ENCODE measurements at places on chromosomes 3 and 15.

DNA sequence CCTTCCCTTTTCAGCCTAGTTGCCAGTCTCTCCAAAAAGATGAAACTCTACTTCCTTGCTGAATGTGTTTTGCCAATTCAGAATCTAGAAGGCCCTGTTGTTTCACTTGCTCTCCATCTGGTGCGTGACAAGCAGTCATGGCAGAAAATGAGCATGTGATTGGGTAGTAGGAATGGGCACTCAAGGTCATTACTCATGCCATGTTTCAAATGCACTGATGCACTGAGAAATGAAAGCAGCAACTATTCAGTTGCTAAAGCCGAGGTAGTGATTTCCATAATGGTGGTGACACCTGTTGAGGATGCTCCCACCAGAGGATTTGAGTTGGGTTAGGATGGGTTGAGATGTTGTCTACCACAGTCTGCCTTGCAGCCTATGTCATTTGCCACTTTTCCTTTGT is 12.7 kb downstream of the ZBTB38 start:
- no peak for DNase-seq

GRCh38 chr3:25405335-25405734 is 22.7 kb upstream of the RARB start:
- no peak for DNase-seq

DNA sequence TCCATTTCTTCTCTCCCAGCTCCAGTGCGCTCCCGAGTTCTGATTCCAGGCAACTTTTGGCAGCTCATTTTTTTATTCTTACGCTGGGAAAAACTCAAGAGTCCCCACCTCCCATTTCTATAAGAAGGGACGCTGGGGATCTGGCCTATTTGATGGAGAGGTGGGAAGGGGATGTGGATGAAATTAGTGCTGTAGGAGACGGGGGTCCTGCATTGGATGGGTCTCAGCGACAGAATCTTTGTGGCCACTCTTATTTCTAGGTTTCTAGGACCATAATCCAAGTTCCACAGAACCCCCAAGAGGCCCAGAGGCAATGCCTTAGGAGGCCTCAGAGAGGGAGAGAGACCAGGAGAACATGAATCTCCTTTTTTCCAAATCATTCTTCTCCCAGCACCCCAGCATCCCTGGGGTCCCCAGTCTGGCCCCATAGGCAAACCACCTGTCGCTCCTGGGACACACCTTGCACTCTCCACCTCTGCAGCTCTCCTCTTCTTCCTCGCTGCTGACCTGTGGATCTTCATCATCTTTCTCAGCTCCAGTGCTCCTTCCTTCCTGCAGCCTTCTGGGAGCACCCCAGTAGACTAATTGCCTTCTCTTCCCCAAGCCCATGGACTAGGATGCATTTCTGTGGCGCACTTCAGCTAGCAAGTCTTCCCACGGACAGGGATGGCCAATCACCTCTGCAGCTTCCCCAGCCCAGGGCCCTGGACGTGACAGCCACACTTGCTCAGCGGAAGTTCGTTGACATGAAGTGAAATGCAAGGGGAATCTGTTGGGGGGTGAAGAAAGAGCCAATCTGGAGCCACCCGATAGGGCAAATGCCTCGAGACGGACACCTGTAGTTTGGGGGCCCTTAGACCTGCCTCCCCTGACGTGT is 100.1 kb upstream of the ALDH1A3 start:
- no peak for DNase-seq

- DNase-seq, result peak; percentile 86
Observed at GRCh38 chr3:42080453-42080872, 10.7 kb upstream of the TRAK1 start.

GRCh38 chr15:65292938-65293518 is 2.8 kb upstream of the RNU5A-1 start:
- no peak for DNase-seq
